Activated effector memory CD4-positive, alpha-beta T cell treated with anti-CD3 and anti-CD28 coated beads, Interleukin-2, amount 50 U/mL, for 16 hours (primary cell): ENCODE measurements at places on chromosomes 4 and X.

GRCh38 chr4:120691536-120691935, 231.0 kb downstream of the PRDM5 start:
- no peak for DNase-seq

- peak; percentile 95 for DNase-seq
Measured at GRCh38 chr4:118835571-118836300, at the start of gene SEC24D. Gene SEC24D, minus strand, starts transcription at chr4:118836126. Its CDS starts 2,430 bp downstream, at chr4:118833696.

DNA sequence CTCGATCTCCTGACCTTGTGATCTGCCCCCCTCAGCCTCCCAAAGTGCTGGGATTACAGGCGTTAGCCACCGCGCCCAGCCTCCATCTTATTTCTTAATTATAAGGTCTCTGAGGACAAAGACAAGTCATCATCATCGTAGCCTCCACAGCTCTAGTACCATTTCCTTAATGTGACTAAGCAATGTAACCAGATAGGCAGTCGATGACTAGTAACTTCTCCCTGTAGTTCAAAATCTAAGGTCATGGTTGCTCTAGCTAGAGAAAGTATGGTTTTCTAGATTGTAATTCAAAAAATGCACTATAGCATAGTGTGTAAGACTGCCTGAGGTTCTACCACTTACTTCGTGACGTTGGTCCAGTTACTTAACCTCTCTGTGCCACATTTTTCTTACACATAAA, 6.9 kb downstream of the SLC39A8 start:
- DNase-seq: no peak

- no peak for DNase-seq
Measured at GRCh38 chrX:102979536-102979935, 42.5 kb downstream of the RAB40AL start.

DNA sequence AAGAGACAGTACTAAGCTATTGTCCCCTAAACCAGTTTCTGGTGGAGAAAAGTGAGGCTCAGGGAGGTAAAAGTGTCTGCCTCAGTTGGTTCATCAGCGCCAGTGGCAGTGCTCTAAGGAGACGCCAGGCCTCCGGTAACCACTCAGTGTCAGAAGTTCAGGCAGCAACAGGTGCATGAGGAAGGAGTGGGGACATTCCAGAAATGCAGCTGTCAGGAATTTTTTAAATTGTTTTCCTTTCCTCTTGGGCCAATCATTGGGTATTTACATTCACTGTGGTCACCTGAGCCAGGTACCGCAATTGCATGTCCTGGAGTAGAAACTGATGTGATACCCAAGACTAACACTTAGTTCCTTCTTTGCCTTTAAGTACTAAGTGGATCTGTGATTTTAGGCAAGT, 40.2 kb upstream of the HS3ST1 start:
- no peak for DNase-seq

GRCh38 chrX:134670134-134670924, 12.1 kb upstream of the PLAC1 start:
- DNase-seq: no peak

- DNase-seq: no peak
Measured at GRCh38 chrX:130895299-130895698, 7.7 kb downstream of the ENOX2 start.
